ENCODE measurements at places on chromosomes 3 and 15.

DNA sequence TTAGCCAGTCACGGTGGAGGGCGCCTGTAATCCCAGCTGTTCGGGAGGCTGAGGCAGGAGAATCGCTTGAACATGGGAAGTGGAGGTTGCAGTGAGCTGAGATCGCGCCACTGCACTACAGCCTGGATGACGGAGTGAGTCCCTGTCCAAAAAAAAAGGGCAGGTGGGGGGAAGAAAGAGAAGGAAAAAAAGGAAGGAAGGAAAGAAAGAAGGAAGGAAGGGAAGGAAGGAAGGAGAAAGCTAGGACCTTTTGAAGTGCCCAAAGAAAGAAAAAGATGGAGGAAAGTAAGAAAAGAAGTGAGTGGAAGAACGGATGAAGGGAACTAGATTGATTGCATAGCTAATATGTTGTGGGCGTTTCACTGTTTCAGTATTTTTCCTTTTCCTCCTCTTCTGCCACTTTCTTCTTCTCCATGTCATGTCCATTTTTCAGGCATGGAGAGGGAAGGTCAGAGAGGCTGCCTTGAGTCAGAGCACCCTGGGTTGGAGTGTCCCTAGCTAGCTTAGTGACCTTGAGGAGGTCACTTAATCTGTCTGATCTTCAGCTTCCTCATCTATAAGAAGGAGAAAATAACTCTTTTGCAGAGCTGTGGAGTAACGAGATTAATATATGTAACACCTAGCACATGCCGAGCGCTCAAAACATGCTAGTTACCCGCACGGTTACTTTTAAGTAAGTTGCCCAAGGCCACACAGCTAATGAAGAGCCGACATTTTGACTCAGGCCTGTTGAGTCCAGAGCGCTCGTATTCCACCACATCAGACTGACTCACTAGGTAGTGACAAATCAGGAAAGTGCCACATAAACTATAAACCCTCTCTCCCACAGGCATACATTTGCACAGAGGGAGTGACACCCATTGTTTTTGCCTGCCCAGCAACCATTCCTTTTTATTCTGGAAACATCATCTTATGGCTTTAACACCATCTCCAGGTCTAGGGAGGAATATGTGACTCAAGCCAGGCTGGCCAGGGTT is 42.2 kb downstream of the BHLHE40 start:
- DNase-seq: no peak

- no peak for DNase-seq
Measured at GRCh38 chr3:128475355-128475754, 8.7 kb upstream of the DNAJB8 start.

DNA sequence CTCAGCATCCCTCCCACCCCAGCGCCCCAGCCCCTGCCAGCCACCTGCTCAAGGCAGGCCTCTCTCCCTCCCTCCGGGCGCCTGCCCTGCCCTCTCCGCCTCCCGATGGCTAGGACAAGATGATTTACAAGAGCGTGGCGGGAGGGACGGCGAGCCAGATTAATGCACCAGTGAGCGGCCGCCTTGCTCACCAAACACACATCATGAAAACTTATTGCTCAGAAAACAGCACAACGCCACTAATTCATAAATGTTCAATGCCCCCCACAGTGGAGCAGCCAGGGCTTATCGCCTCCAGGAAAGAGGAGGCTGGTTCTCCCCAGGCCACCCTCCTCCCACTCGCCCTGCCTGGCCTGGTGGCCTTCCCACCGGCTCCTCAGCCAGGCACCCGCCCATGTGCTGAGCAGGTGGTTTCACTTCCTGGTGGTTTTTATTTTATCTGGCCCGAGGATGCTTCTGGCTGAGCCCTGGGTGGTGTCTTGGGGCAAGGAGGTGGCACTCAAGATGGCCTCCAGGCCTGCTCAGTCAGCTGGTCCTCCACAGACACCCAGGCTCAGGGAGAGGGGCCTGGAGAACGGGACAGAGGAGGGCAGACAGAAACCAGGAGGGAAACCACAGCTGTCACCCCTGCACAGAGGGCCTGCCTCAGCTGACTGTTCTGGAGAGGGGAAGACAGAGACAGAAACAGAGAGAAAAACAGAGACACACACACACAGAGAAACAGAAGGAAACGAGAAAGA is 284.9 kb downstream of the UACA start:
- no peak for DNase-seq

- DNase-seq: no peak
Measured at GRCh38 chr15:90787881-90788280, 70.7 kb downstream of the BLM start.

DNA sequence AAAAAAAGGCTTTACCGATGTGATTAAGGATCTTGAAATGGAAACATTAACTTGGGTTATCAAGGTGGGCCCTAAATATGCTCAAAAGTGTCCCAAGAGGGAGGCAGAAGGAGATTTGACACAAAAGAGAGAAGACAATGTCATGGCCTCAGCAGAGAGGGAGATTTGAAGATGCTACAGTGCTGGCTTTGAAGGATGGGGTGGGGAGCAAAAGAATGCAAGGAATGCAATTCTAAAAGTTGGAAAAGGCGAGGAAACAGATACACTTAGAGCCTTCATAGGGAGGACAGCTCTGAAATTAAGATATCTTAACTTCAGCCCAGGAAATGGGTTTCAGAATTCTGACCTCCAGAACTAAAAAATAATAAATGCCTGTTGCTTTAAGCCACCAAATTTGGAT is 314.5 kb upstream of the CCDC54 start:
- no peak for DNase-seq

GRCh38 chr3:174169736-174170135 is 689.4 kb upstream of the NAALADL2 start:
- no peak for DNase-seq

DNA sequence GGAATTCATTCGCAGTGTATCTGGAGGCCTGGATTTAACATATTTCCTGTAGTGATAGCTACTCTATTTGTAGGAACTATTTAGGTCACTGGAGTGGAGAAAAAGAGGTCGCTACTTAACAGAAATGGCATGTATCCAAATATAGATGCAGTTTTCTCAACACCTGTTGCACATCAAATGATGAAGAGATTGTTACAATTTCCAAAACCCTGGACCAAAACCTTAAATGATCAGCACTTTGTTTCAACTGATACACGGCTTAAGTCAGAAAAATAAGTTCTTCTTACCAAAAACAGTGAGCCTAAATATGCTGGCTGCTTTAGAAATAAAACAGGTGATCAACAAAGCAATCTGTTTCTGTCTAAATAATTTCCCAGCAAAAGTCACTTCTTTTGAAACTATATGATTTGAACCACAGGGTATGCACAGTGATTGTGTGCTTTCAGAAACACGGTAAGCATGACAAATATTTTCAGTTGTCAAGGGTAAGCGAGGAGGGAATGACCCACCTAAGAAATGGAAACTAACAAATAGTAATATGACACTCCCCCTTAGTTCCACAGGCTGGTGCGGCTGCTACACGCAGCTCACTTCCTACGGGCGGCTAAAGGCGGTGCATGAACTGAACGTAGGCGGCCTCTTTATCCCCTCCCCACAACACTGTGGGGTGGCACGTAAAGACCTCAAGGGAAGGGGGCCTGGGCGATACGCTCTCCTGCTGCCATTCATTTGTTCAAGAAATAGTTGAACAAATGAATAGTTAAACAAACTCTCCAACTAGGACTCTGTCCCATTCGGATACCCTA is 1.1 kb downstream of the EHD4 start:
- DNase-seq: peak; percentile 69

- DNase-seq: no peak
Measured at GRCh38 chr3:61690016-61690415, 128.6 kb downstream of the PTPRG start.

Data from hematopoietic multipotent progenitor cell treated with erythropoietin and hydrocortisone succinate and interleukin-3 and kit ligand, for 6 days (in vitro differentiated cells).